Mucosa of gallbladder (tissue), 1 donor: ENCODE measurements at places on chromosomes 6 and 20.

DNA sequence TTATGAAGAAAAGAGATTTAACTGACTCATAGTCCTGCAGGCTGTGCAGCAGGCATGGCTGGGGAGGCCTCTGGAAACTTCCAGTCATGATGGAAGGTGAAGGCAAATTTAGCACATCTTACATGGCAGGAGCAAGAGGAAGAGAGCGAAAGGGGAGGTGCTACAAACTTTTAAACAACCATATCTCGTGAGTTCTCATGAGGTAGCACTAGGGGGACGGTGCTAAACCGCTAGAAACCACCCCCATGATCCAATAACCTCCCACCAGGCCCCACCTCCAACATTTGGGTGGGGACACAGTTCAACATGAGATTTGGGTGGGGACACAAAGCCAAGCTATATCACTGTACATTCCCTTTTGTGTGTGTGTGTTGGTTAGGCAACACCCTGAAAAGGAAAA, 209.9 kb downstream of the TMEM242 start:
- no peak for DNase-seq

GRCh38 chr6:67883500-67884366, 751.3 kb upstream of the ADGRB3 start:
- DNase-seq = no peak

DNA sequence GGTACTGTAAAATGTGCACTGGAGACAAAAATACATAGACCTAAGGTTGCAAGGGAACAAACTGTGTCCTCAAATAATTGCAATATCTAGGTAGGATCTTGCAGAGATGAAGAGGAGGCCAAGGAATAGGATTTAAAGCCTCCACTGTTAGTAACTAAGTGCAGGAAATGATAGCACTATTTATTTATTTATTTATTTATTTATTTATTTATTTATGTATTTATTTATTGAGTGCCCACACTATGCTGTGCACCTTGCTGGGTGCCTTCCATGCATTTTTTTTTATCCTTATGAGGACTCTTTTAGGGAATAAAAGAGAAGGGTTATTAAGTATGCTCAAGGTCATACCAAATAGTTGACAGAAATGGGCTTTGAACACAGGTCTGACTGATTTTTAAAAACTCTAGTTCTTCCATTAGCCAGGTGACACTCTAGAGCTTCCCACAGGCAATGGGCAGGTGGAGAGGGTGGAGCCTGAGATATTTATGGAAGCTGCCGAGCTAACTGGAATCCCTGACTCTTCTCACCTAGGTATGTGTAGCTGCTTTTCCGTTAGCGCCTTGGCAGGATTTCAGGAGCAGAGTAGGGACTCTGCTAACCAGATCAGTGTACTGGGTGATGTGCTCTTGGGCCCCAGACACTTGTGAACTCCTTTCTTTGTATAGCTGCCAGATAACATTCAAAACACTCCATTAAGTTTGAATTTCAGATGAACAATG, 12.8 kb upstream of the NUP153 start:
- no peak for DNase-seq

- no peak for DNase-seq
Observed at GRCh38 chr6:1820714-1821113, 211.0 kb downstream of the FOXC1 start.

DNA sequence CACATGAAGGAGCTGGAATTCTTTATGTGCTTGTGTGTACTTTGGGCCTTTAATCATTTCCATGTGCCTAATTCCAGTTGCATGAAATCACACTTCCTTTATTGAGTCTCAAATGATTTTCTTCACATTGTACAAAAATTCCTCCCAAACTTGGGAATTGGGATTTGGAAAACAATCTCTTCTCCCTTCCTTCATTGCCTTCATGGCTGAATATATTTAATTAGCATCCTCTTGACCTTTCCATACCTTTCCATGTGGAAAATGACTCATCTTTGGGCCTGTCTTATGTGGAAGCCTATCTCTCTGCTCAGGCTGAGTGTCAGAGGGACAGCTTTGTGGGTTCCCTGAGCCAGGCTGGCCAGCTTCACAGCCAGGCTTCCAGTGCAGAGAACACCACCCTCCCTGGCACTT, 33.0 kb upstream of the CDH4 start:
- DNase-seq = no peak

GRCh38 chr20:5486377-5487054, 169.8 kb upstream of the PROKR2 start:
- DNase-seq = no peak

DNA sequence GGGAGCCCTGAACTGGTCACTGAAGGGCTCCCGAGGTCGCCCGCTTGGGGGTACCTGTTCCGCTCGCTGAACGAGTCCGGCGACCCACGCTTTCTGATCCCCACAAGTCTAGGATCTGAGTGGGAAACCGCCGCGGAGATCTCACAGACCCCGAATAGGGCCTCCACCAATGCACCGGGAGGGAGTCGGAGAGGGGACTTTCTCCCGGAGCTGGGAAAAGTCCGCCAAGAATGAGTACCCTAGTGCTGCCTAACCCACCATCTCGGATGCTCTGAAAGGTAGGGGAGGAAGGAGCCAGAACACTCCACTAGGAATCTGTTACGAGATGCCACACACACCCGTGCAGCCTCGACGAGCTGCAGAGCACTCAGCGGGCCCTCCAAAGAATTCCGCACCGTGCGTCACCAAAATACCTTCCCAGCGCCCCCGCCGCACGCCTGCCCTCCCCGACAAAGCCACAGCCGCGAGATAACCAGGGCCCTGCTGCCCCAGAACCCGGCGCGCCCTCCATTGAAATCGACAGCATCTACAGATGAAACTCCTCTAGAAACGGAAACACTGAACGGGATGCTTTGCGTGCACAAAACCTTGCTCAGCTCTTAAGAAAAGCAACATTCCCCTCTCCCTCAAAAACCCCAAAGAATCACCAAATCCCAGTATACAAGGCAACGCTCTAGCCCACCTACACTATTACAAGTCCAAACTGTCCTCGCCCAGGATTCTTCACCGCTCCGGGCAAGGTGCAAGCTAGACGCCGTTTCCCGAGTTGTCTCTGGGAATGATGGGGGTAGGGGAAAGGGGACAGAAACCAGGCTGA, 686 bp downstream of the COL12A1 start:
- no peak for DNase-seq

DNA sequence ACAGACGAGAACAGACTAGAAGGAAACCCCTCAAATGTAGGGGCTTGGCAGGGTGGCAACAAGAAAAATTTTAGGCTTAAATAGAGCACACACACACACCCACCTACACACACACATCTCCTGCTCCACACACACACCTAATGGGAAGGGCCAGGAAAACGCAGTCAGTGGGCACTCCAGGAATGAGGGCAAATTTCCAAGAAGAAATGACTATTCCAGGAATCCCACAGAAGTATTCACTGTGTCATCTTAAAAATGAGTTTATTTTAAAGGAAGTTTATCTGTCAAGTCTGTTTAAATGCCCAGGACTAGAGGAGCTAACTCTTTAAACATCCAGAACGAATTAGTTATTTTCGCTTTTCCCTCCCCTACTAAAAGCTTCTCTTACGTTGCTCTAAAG, 13.0 kb downstream of the ALDH8A1 start:
- no peak for DNase-seq

- peak; percentile 56 for DNase-seq
Observed at GRCh38 chr6:29627755-29628418, 5.1 kb downstream of the GABBR1 start.

DNA sequence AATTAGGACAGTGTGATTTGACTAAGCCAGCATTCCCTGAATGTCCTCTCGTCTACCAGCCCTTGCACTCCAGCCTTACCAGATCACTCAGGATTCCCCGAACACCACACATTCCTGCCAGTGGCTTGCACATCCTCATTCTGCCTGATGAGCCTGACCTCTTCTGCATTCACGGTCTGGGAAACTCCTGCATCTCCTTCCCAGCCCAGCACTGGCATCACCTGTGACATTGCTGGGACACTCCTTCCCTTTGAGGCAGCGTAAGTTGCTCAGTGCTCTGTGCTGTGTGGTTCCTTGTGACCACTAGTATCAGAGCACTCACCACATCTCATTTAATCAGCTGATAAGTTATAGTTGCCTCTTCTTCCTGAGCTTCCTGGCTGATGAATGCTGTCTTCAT, 17.3 kb downstream of the NCOA7 start:
- DNase-seq = no peak

GRCh38 chr6:2891768-2892170, 11.3 kb downstream of the SERPINB9 start:
- DNase-seq = no peak

GRCh38 chr6:118660218-118660569, 8.8 kb upstream of the CEP85L start:
- DNase-seq = peak; percentile 11

GRCh38 chr6:128719786-128720185, 163.2 kb upstream of the LAMA2 start:
- no peak for DNase-seq

DNA sequence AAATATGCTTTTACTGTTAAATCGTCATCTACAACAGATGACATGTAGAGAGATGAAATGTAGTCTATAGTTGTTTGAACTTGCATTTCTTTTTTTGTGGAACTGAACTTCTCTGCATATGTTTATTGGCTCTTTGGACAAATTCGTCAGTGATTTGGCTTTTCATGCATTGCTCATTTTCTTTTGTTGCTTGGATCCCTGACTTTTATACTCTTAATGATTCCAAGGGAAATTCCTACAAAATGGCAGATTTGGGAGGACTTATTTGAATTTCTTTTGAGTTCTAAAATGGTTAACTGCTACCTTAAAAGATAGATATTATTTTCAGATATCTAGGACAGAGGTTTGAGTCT, 65.4 kb downstream of the UTRN start:
- DNase-seq = no peak

DNA sequence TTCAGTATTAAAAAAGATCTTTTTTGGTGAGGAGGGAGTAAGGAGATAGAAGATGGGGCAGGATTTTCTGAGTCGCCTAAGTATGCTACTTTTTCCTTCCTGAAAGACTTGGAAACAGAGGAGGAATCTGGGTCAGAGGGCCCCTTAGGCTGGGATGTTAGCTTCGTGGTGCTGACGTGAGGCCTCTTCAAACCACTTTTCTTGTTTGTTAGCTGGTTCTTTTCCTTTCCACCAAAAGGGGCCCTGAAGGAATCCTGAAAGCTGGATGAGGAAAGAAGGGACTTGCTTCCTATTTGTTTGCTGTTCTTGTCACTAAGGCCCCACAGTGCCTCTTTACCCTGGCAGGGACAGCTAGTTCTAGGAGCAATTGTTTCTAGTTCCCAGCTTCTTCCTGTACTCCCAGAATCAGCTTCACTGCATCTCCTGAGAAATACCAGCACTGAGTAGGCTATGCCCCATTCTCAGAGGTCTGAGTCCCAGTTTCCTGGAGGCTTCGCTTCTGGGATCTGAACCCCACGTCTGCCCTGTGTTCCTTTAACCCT, 2.2 kb upstream of the IL20RA start:
- DNase-seq = no peak

- DNase-seq = no peak
Observed at GRCh38 chr6:13694562-13694961, 17.1 kb downstream of the RANBP9 start.
